ENCODE measurements at places on chromosomes 11 and 22.

DNA sequence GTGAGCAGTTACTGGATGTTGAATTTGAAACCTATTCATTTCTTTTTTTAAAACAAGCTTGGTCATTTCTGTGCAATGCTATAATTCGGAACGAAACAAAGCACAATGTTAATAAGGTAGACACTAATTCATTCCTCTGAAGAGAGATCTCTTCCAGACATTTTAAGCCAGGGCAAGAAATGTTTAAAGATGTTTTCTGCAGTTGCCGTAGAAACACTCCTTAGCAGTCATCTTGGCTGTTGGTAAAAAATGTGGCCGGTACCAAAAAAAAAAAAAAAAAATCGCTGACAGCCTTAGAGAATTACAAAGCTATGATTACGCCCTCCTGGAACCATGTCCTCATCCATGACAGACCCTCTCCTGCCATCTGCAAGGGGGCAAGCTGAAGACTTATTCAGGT, 66.4 kb upstream of the TTC12 start:
- no peak for DNase-seq

GRCh38 chr22:37214731-37215030, 2.4 kb upstream of the SSTR3 start:
- DNase-seq, result no peak

DNA sequence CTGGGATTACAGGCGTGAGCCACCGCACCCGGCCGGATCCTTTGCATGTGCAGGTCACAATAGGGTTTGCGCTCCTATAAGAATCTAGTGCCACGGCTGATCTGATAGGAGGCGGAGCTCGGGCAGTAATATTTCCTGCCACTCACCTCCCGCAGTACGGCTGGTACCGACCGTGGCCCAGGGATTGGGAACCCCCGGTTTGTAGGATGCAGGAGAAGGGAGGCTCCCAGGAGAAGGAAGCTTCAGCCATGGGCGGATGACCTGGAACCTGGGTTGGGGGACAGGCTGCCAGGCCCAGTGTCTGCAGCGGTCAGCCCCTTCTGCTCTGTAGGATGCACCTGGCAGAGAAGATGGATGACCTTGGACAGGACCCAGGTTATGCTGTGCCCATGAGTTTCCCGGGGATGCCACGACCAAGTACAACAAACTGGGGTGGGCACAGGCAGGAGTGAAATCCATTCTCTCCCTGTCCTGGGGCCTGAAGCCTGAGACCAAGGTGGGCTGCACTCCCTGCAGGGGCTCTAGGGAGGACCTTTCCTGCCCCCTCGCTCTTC, 818.9 kb downstream of the BRD1 start:
- no peak for DNase-seq

GRCh38 chr22:35883031-35883620, 145.5 kb downstream of the RBFOX2 start:
- no peak for DNase-seq

GRCh38 chr11:9692691-9693090, 28.8 kb downstream of the SWAP70 start:
- no peak for DNase-seq

GRCh38 chr22:50074551-50075530, 10.4 kb downstream of the MLC1 start:
- no peak for DNase-seq

- DNase-seq, result no peak
Observed at GRCh38 chr11:57263351-57263750, 26.3 kb upstream of the APLNR start.

GRCh38 chr11:85590848-85591483, 36.2 kb downstream of the DLG2 start:
- DNase-seq, result no peak

DNA sequence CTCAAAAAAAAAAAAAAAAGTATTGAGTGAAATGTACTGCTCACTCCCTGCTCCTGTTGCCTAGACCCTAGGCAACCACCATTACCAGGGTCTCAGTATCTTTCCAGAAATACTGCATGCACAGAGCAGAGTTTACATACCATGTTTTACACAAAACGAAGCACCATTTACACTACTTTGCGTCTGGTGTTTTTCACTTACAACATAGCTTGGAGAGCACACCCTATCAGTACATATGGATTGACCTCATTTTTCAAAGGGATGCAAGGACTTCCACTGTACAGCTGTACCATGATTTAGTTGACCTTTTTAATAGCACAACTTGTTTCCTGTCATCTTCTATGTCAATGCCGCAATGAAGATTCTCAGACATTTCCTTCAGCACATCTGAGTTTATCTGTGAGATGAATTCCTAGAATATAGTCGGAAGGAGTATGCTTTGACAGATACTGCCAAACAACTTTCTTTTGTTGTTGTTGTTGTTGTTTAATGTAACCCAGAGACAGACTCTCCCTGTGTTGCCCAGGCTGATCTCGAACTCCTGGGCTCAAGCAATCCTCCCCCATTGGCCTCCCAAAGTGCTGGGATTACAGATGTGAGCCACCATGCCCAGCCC, 6.1 kb downstream of the MYH9 start:
- DNase-seq, result no peak

- peak; percentile 10 for DNase-seq
Observed at GRCh38 chr22:44024288-44024921, at the start of gene PARVB. Gene PARVB (plus strand): TSS chr22:44024302. CDS start chr22:44024340, 38 bp downstream.

DNA sequence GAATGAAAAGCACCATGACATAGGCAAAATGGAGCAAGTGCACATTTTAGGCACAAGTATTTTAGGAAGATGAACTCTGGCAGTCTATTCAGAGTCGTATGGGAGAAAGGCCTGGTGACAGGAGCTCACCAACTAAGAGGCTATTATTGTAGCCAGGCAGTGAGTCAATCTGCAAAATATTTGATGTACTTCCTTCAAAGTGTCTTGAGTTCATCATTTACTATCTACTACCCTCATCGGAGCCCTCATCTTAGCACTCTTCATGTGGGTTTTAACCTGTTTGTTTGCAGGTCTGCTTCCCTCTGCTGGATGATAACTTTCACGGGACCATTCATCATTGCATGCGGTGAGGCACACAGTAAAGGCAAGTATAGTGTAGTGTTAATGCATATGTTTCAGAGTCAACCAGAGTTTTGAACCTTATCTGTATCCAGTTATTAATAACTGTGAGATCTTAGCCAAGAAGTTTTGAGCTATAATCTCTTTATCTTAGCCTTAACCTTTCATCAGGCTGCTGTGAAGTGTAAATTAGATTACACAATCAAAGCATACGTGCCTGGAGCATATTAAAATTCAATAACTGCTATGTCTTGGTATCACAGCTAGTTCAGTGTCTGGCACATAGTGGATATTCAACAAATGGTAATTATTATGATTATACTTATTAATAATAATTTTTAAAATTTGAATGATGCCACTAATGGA, 70.9 kb upstream of the SC5D start:
- DNase-seq, result no peak

- no peak for DNase-seq
Observed at GRCh38 chr11:2537010-2537705, 92.3 kb downstream of the KCNQ1 start.

DNA sequence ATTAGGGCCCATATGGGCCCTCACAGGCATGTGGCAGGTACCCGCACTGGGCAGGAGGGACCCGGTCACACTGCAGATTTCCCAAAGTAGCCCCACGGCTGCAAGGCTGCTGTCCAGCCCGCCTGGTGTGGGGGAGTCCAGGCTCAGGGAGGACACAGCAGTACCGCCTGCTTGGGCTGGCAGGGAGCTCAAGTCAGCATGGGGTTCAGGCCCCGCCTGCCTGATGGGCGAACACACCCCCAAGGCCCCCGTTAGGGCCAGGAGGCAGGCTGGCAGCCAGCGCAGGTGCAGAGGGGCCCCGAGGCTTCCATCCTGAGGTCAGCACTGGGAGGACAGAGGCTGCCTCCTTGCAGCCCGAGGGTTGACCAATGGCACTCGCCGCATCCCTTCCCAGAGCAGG, 5.5 kb downstream of the ZDHHC8 start:
- no peak for DNase-seq

DNA sequence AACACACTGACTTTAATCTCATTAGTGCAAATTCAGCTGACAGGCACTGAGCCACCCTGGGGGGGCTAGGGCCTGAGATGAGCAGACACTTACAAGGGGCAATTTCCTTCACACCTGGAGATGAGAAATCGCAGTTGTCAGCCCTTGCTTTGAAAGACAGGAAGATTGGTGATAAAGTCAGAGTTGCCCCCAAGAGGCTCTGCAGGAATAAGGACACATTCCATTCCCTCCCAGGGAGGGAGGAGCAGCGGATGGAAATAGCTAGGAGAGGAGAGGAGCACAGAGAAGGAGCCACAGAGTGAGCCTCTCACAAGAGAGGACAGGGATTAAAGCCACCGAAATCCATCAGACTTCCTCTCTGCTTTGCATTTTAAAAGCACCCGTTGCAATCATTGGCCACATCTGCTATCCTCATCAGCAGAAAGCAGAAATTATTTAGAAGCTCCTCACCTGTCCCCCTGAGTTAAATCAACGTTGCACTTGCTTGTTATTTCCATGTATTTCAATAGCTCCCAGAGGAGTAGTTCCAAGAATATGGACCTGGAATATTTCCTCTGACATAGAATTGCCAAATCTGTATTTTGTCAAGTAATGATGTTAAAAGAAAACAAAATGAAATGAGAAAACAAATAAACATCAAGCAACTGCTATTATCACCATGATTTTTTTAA, 213.7 kb downstream of the BARX2 start:
- no peak for DNase-seq

DNA sequence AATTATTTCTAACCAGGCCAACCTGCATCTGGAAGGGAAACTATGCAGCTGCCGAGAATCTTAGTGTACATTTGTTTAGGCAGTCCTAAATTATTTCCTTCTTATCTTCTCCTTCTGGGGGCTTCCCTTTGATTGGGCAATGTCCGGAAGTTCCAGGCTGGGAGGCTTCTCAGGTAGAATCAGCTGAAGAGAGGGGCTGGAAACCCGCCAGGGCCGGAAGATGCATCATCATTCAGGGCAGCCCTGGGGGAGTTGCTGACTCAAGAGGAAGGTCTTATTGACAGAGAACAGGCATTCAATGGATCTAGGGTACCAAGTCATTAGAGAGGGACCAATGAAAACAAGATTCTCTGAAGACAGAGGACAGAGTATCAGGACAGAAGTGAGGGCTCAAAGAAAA, 150.7 kb downstream of the BLID start:
- no peak for DNase-seq

GRCh38 chr11:122202161-122202950, 86.3 kb upstream of the BLID start:
- DNase-seq, result no peak

DNA sequence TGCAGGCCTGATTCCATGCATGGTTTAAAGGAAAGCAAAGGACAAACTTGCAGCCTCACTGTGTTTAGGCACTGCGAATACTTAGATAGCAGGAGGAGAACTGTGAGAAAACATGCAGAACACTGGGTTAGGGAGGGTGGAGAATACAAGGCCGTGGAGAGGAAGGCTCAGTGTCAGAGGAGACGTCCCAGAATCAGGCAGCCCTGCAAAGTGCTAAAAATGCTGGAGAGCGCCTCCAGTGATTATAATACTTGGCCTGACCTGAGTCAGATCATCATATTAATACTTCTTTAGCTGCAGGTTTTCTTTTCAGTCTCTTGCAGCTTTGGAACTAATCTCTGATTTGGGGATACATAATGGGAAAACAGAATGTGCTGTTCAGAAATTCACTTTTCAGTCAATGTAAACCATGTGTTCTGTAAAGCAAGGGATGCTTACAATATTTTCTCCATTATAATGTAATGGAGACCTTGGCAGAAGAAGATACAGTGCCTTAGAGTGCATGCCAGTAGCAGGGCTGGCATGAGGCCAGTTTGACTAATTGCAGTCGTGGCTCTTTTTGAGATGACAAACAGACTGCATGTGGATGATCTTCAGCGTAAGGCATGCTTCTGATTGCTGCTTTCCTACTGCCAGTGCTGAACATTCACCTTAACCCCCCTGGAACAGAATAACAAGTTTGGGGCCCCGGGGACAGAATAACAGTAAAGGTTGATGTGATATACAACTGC, 16.8 kb downstream of the EXT2 start:
- no peak for DNase-seq

- no peak for DNase-seq
Observed at GRCh38 chr22:32444068-32444467, 20.2 kb downstream of the BPIFC start.

GRCh38 chr22:47419239-47419638, 656.8 kb downstream of the TBC1D22A start:
- no peak for DNase-seq

GRCh38 chr11:65883058-65883761, 3.6 kb downstream of the CTSW start:
- DNase-seq, result no peak

DNA sequence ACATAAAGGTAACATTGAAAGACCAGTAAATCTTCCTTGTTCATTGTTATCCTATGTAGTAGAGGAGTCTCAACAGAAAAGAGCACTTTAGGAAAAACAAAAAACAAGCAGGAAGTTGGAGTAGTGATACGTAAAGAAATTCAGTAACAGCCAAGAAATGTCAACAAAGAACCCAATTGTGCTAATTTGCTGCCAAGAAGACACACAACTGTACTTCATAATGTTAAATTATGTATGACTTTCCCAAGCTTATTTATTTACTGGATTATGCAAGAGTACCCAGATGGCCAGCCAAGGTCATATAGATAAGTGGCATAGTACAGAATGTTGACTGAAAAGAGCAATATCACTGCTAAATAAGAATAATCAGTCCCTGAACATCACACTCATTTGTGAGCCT, 264.7 kb upstream of the CCDC179 start:
- no peak for DNase-seq

GRCh38 chr11:28616160-28616965, 508.2 kb downstream of the METTL15 start:
- no peak for DNase-seq

- DNase-seq, result no peak
Observed at GRCh38 chr11:2139123-2139521, at the start of gene IGF2. Gene IGF2 (minus strand): TSS chr11:2139389. CDS start chr11:2135523, 3,866 bp downstream.

DNA sequence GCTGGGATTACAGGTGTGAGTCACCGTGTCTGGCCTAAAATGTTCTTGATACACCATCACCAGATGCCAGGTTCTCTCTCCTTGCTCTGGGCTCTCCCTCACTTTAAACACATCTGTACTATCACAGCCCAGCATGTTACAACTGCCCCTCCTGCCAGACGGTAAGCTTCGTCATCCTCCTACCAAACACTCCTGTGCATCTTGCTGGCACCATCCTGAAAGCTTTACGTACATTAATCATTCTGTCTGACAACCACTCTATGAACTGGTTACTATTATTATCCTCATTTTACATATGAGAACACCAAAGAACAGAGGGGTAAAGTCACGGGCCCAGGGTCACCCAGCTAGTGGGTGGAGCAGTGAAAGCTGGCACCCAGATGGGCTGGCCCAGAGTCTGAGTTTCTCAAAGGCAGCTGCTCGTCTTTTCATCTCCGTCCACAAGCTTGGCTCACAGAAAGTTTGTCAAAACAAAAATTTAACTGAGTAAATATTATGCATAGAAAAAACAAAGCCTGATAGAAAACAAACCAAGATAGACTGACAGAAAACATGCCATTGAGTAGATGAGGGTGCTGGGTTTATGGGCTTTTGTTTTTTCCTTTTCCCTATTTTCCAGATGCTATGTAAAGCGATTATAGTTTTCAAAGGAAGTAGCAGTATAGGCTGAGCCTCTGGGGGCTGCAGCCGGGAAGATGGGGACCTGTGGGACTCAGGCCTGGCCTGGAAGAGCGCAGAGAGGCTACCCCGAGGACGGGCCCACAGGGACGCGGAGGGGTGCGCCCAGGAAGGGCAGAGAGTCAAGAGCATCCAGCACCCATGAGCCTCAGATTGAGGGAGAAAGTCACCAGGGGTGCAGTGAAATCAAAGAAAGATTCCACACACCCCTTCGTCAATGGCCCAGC, 9.5 kb downstream of the PLA2G6 start:
- DNase-seq, result no peak

- no peak for DNase-seq
Observed at GRCh38 chr11:131311776-131312514, 58.5 kb upstream of the NTM start.
